ENCODE measurements at places on chromosomes 11 and 22.

DNA sequence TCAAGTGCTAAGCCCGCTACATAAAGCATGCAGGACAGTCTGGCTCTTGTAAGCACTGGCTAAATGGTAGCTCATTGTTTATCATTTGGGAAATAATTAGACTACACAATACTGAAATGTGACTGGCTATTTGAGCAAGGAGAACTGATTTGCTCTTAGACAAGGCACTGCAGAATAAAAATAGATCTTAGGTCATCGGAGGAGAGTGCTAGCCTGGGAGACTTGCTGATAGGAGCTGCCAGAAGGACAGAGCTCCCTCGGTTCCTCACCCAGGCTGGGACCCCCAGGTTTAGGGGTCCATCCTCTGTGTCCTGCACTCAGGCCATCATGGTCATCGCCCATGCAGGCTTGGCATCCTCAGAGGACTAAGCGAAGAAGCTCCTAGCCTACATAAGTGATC is 184.4 kb upstream of the NCAM1 start:
- DNase-seq = no peak

DNA sequence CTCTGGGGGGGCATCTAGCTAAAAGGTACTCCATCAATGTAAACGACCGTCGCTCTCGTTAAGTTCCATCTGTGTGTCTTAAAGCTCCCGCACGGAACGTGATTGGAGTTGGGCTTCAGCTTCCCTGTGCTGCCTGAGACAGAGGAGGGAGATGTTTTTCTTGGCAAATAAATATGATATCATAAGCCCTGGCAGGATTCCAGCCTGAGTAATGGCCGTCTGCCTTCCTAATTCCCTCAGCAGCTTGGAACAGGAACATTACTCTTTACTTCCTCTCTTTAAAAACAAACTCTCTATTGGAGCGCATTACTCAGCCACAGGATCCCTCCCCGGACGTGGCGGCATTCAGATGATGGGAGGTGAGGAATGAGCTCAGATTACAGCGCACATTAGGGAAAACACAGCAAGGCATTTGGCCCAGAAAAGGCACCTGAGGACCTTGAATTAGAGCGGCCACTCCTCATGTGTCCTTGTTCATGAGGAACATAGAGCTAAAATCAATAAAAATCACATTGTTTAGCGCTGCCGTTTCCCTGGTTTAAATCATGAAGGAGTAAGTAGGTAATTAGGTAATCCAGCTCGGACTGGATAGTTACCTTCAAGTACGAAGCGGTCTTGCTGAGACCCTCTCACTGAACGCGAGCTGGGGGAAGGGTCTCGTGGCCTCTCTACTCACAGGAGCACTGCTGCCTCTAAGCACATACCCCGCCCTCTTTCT is 230.4 kb downstream of the ST3GAL4 start:
- no peak for DNase-seq

DNA sequence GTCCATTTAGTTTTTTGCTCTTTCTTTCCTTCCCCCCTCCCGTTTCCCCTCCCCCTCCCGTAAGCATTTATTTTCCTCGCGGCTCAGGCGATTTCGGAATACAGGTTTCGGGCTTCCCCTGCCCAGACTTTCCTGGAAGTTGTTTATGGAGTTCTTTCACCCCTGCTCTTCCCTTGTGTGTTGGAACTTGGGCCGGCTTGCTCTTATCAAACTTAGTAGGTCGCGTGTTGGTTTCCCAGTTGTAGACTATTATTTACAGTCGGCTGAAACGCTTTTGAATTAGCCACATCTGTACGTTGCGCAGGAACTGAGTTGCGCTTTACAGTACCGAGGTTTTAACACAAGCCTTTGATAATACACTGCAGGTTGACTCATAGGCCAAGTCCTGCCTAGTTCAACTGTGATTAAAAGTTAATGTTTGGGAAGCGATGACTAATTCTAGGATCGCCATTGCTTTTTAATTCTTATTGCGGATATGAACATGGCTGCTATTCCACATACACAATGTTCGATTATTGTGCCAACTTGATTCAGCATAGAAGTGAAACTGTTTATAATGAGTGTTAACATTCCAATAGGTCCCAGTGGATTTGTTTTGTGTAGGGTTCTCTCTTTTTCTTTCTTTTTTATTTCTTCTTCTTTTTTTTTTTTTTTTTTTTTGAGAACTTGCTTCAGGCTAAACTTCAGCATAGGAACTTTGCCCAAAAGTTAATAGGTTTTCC is 1.7 kb downstream of the YAP1 start:
- no peak for DNase-seq

DNA sequence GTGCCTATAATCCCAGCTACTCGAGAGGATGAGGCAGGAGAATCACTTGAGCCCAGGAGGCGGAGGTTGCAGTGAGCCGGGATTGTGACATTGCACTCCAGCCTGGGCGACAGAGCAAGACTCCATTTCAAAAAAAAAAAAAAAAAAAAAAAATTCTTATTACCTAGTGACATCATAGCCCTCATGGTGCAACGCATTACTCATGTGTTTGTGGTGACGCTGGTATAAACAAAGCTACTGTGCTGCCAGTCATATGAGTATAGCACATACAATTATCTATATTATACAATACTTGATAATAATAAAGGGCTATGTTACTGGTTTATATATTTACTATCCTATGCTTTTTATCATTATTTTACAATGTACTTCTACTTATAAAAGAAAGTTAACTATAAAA is 41.2 kb downstream of the OR2AT4 start:
- no peak for DNase-seq

DNA sequence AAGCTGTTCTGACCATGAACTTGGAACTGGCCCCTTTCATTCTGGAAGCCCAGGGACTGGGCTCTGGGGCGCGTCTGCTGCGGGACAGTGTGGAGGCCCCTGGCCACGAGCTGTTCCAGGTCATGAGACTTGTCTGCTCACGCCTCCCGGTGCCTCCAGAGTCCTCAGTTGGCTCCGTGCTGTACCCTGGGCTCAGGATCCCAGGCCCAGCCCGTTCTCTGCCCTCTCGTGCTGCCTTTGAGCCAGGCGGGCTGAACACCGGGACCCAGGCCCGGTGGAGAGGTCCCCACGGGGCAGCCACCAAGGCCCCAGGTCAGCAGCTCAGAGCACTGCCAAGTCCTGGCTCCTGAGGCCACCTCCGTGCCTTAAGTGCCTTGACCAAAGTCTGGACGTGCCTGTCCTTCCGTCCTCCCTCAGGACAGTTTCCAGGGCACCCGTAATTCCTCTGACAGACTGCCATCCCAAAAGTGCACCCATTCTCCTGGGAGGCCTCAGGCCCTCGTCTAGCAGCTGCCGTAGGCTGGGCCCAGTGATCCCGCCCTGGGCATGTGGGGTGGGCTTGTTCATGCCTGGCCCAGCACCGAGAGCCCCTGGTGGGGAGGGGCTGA is 36.3 kb upstream of the PPARA start:
- no peak for DNase-seq

DNA sequence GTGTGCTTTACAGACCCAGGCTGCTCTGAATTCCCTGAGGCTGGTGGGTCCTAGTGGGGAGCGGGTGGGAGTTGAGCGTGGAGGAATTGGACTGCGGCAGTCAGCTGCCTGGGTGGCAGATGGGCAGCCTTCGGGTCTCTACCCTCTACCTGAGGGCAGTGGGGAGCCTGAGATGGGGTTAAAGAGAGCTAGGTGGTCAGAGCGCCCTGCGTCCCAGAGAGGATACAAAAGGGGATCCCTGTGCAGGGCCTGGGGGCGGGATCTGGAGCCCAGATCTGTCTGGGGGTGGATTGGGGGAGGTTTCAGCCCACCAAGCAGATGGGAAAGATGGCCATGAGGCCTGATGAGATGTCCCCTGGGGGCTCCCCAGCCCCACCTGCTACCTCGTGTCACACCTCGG is 18.2 kb downstream of the KCTD17 start:
- no peak for DNase-seq

DNA sequence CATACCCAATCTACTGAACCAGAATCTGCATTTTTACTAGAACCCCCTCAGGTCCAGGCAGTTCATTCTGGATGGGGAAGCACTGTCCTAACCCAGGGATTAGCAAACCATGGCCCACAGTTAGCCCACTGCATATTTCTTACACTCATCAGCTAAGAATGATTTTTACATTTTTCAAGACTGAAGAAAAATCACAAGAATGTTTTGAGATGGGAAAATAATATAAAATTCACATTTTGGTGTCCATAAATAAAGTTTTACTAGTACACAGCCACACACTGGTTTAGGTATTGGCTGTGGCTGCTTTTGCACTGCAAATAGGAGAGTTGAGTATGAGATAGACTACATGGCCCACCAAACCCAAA is 59.4 kb downstream of the PPFIBP2 start:
- DNase-seq = no peak

GRCh38 chr11:8760896-8761295 is 78.3 kb downstream of the RPL27A start:
- DNase-seq = no peak

GRCh38 chr11:31355817-31356216 is 13.7 kb downstream of the DCDC1 start:
- no peak for DNase-seq

DNA sequence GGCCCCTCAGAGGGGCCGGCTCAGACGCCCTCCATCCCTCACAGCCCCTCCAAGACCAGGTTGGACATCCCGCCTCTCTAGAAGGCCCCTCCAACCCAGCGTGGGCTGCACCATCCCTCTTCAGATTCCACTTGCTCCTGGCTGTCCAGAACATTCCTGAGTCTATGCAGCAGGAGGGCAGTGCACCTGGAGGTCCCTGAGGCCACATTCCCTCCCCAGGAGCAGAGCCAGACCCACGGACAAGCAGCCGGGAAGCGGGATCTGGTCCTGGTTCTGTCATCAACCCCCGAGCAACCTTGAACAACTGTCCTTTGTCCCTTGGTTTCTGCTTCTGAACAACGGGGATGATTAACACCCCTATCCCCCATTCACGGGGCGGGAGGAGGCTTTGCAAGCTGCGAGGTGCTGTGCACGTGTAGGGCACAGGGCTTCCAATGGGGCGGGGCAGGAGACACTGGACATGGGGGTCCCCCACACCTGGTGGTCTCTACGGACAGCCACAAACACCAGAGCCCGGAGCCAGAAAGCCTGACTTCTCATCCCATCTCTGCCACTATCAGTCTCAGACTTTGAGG is 13.2 kb upstream of the PDGFB start:
- DNase-seq = no peak

GRCh38 chr11:2577031-2577990 is 122.5 kb downstream of the KCNQ1OT1 start:
- DNase-seq = no peak

DNA sequence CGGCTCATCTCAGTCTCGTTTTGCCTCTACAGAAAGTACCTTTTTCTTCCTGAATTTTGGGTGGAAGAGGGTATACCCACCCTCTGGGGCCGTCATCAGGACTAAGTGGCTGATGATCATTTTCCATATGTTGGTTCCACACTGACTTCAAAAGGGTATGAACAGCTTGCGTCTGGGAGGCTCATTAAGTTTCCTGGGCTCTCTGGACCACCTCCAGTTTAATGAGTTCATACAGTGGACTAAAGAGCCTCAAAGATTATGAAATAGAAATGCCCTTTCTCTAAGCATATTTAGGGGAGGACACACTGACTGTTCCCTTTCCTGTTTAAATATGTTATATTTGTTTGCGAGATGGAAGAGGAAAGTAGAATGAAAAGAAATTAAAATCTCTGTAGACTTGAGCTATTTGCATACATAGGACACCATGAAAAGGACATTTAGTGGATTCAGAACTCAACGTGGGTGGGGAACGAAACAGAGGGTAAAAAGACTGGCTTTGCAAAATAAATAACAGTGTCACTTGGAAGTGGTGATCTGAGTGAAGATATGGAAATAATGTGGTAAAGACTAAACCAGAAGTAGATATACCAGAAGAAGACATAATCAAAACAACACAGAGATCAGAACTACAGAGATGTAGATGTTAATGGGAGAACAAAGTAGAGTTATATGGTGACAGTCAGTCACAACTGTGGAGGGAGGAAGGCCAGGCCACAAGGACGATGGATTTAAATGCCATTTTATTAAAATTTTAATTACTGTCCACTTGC is 18.7 kb downstream of the LDLRAD3 start:
- no peak for DNase-seq

DNA sequence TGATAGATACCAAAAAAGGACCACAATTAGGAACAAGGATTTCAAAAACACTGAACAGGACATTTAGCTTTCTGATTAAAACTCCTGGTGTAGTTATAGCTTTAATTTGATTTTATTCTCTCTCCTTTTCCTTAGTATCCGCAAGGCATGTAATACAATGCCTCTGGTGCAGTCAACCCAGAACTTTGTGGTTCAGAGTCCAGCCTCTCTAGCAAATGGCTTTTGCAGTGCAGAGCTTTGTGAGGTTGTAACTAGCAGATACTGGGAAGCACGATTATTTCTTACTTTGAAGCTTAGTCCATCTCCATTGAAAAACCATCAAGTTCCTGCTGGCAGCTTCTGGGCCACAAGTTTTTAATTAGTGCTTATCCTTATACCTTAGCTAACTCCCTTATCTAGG is 79.8 kb downstream of the GRIA4 start:
- DNase-seq = no peak

DNA sequence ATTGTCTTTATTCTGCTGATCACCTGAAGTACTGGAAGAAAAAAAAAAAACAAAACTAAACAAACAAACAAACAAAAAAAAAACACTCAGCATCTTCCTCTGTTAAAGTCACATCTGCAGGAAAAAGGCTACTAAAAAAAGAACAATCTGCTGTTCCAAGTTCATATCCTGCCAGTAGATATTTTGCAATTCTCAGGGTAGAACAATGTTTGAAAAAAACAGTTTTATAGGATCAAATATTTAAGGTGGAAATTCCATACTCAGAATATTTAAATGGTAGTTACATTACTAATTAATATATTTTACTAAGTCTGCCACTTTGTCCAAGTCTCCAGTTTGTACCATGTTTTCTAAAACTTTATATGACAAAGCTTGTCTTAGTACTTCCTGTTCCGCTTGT is 175.2 kb downstream of the SBF2 start:
- no peak for DNase-seq

DNA sequence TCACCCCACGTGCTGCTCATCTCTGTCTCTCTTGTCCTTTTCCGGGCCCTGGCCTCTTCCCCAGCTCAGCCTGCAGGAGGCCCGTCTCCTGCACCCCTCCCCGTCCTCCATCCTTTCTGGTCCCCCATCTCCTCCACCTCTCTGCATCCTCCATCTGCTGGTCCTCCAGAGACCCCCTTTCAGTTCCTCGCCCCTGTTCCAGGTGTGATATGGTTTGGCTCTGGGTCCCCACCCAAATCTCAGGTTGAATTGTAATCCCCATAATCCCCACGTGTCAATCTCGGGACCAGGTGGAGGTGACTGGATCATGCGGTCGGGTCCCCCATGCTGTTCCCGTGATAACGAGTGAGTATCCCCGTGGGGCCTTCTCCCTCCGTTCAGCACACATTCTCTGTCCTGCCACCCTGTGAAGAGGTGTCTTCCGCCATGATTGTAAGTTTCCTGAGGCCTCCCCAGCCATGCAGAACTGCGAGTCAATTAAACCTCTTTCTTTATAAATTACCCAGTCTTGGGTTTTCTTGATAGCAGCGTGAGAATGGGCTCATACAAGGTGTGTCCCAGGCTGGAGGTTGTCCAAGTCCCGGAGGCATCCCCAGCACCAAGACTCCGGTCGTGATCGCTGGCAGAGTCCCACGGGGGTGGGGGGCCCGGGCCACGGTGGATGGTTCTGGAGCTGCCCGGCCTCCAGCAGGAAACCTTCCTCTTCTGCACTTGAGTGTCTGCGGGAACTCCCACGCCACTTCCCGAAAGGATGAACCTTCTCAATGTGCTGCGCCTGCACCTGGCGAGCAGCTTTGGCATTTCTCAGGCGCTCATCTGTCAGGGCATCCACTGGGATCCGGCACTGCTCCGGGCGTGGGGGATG is 29.0 kb upstream of the TOLLIP start:
- no peak for DNase-seq

Data from NK-92 treated with Interleukin-12 subunit alpha and Interleukin-12 subunit beta, amount 100 ng/mL, for 24 hours (cell line).